ENCODE measurements at places on chromosomes 12 and 14.

GRCh38 chr14:20455355-20456300, 602 bp downstream of the APEX1 start:
- no peak for DNase-seq

DNA sequence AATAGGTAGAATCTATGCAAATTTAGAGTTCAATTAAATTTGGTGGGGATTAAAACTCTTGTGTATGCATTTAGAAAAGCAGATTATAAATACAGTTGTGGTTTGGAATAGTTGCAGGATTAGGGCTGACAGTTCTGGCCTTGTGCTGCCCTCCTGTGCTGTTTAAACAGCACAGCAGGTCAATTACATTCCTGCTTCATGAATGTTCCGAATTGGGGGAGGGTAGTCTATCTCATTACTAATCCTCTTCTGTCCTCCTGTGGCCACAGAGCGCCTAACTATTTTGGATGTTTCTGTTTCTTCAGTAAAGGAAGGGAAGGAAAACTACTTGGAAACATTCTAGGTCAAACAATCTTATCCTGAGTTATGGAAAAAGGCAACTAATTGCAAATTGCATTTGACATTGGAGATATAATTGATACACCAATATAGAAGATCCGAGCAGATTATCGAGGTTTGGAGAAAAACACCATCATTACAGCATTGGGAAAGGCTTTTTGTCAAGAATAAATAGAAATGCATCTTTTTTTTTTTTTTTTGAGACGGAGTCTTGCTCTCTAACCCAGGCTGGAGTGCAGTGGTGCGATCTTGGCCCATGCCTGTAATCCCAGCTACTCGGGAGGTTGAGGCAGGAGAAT, 8.7 kb upstream of the GPR19 start:
- DNase-seq, result peak; percentile 77

- DNase-seq, result no peak
These were observed 6.6 kb downstream of the BEGAIN start for GRCh38 chr14:100580316-100581227.

DNA sequence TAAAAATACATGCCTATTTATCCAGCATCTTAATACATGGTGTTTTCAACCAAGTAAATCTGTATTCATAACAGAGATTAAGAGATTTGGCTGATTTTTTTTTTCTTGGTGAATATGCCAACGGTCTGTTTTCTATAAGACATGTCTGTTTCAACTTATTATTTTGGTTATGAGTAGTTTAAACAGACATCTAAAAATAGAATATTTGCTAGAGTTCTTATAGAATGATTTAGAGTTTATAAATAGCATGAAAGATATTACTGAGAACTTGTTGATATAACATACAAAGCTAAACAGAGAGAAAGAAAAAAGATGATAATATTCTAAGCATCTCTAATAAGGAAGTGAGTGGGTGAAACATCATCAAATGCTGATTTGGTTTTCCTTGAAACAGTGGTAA, 199.9 kb downstream of the CCDC91 start:
- no peak for DNase-seq
